ENCODE measurements at places on chromosomes 3 and 15.

DNA sequence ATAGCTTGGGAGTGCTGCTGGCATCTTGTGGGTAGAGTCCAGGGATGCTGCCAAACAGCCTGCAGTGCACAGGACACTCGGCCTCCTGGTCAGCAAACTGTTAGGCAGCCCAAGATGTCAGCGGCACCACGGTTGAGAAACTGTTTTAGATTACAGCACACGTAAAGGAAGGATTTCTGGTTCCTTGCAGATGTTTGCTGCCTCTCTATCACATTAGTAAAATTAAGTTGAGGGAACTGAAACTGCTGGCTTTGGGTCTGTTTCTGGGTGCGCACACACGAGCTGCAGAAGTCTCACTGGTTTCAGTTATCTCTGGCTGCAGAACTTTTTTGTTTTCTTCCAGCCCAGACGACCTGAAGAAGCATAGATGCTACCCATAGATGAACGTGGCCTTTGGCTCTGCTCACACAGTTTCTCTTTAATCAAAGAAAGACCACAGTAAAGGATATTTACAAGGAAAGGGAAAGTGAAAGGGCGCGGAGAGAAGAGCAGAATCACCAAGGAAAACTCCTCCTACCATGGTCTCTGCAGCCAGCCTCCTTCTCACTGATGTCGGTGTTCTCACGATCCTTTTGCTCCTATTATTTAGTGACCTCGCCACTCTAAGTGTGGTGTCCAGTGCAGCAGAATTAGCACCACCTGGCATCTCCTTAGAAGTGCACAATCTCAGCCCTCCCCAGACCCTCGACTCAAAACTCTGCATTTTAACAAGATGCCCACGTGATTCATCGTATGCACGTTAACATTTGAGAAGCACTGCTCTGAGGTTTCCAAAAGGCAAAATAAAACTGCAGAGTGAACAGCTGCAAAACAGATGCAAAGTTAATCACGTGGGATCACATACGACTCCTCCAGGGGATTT is 50.6 kb upstream of the AKAP13 start:
- no peak for DNase-seq

DNA sequence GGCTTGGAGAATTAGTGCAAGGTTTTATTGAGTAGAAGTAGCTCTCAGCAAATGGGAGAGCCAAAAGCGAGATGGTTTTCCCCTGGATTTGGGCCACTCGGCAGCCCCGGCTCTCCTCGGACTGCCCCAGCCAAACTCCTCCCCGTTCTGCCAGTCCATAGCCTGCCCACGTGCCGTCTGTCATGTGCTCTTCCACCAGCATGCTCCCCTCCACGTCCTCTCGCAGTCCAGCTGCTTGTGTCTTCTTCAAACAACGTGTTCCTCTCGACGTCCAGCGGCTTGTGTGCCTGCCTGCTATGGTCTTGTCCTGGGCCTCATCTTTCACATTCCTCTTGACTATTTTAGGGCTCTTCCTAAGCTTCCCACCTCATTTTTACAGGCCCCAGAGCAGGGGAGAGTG is 16.7 kb upstream of the SECISBP2L start:
- DNase-seq, result no peak

DNA sequence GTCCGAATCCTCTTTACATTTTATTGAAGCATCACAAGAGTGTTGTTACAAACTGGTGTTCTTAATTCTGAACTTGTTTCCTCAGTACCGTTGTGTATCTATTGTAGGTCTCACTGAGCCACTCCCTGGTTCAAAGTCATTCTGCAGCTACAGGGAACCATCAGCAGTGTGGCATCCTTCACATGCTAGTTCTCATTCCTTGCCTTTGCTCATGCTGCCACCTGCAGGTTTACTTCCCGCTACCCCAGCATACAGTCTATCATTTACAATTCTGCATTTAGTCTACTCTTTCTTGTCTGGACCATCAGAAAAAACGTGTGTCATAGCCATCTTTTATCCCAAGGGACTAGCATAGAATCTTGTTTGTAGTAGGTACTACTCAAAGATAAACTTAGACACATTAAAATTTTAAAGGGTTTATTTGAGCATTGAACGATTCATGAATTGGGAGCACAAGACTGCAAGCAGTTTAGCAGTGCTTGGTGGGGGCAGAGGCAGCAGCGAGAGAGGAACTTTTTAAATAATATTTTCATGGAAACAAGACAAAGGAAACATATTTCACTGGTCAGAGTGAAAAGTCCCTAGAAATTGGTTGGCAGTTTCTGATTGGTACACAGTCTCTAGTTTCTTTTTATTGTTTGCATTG is 402.1 kb downstream of the CADM2 start:
- DNase-seq, result no peak

GRCh38 chr15:44246521-44247268 is 41.8 kb upstream of the GOLM2 start:
- DNase-seq, result no peak

GRCh38 chr3:38387862-38388261 is 41.3 kb downstream of the XYLB start:
- no peak for DNase-seq

DNA sequence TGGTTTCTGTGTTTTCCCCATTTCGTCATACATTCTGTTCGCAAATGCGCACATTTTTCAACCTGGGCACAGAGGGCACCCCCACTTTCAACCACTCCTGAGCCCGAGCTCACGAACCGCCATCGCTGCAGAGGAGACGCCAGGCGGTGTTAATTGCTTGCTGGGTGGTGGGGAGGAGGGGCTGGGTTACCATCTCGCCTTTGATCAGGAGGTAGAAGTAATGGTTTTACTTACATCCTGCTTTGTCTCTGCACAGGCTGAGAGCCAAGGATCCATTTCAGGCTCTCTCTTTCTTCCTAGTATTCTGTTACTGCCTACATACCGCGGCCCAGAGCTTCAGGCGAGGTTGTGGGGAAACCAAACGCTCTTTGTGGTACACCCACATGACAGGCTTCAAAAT is 177.3 kb upstream of the WNT5A start:
- DNase-seq, result no peak

DNA sequence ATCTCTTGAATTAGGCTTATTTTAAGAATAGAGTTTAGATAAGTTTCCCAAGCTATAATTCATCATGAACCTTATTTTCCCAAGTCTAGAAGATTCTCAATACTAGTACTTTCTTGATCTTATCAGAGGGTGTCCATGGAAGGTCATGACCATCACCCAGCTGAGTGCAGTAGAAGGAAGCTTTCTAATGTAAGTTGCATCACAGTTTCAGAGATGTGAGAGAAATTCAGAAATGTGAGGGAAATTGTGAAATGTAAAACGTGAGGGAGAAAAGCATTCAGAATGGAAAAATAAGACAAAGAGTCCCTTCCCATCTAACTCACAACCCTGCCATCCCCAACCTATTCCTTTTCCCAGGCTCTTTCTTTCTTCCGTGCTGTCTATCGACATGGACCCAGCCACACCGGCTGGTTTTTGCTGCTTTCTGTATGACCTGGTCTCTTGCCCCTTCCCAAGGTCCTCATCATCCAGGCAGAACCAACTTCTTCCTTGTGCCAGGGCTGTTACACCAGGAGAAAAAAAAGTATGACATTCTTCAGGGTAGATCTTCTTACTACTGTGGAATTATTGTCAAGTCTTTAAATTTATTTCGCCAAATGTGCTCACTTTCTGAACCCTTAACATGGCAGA is 6.7 kb downstream of the CAPN3 start:
- no peak for DNase-seq

DNA sequence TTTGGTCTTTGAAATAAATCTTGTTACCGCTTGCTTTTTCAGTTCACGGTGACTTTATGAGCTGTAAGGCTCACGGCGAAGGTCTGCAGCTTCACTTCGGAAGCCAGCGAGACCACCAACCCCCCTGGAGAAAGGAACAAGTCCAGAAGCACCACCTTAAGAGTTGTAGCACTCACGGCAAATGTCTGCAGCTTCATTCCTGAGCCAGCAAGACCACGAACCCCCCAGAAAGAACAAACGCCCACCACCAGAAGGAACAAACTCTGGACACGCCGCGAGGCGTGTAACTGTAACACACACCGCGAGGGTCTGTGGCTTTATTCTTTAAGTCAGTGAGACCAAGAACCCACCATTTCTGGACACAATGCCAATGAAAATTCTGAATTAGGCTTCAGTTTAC is 28.8 kb downstream of the GOLGA6A start:
- no peak for DNase-seq

- no peak for DNase-seq
Measured at GRCh38 chr3:13051066-13051465, 22.2 kb downstream of the IQSEC1 start.

DNA sequence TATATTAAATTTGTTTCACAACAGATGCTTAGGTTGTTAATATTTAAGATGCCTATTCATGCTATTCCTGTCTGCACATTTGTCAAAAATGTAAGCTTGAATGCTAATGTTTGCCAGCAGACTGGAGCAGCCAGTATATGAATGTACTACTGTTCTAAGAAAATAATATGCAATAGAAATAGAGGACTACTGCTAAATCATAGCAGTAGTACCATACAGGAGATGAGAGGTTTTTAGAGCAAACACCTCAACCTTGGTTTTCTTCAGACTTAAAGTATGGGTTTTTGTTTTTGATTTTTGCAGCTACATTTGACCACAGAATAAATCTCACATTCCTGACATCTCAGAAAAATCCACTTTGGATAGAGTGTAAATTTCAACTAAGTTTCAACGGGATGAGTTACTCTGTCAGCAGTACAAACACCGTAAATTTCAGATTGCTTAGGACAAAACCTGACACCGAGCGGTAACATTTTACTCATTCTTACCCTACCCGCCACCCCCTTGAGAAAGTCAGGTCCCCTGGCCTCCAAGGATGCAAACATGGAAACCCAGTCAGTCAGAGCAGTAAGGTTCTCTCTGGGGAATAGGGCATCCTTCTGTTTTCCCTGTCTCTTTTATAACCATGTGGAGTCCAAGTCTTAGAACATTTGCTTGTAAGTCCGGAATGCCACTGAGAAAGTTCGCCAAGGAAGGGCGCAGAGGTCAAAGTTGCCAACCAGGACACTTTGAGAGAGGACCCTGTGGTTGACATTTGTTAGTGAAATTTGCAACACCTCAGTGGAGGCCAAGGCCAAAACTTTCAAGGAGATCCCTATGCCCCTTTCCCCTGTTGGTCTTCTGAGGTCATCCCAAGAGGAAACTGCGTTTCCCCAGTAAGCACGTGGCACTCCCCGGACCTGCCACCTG is 17.9 kb upstream of the SATB1 start:
- no peak for DNase-seq

DNA sequence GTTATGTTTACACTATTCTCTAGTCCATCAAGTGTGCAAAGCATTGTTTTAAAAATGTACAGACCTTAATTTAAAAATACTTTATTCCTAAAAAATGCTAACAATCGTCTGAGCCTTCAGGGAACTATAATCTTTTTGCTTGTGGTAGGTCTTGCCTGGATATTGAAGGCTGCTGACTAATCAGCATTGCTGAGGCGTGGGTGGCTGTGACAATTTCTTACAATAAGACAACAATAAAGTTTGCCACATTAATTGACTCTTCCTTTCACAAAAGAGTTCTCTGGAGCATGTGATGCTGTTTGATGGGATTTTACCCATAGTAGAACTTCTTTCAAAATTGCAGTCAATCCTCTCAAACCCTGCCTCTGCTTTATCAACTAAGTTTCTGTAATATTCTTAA is 384.0 kb upstream of the TGFBR2 start:
- DNase-seq, result no peak

- DNase-seq, result no peak
Measured at GRCh38 chr15:52428297-52428696, 100.4 kb downstream of the MYO5A start.

DNA sequence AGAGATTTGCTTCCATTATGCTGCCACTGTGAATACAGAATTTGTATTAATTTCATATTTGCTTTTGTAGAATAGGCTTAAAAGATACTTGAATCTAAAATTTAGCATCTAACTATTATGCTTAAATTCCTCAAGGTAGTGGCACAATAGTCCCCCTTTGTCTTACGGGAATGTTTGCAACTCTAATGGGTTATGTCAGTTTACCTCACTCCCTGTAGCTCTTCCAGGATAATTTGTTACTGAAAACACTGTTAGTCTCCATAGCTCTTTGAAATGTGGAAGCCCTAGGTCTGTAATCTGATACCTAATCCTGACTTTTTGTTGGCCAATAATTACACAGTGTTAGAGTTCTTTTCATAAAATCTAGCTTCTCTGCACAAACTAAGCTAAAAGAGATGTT is 433.4 kb downstream of the PYDC2 start:
- no peak for DNase-seq

DNA sequence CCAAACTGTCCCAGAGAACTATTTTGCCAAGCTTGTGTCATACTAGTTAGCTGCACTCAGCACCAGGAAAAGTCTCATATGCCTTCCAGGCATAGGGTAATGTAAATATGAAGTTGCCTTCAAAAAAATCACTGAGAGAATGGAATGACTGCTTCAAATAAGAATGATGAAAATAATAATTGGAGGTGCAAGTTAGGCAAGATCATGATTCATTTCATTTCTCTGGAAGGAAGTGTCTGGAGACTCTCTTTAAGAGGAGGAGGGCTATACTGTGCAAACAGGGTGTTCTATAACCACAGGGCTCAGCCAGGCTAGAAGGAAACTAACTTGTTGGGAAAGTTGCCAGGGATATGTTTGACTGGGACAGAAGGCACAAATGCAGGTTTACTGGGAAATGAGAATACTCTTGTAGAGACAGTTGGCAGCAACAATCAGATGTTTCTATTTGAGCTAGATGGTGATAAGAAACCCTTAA is 4.3 kb downstream of the SIDT1 start:
- no peak for DNase-seq

DNA sequence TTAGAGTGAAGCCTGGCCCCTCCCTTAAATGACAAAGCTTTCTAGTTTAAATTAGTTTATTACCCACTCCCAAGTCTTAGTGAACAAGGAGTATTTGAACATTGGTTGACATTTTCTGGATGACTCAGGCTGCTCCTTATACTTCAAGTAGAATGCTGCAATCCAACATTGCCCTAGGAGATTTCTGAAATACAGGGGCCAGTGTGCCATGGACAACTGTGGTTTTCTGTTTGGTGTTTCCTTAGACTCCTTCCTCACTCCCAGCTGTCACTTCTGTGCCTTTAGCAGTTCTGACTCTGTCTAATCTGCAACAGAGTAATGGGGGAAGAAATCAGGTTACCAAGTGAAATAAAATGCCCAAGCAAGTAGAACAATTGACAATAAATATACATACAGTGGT is 116.1 kb upstream of the P2RY1 start:
- no peak for DNase-seq

- no peak for DNase-seq
Measured at GRCh38 chr3:141576744-141577052, 89.9 kb downstream of the RASA2 start.

DNA sequence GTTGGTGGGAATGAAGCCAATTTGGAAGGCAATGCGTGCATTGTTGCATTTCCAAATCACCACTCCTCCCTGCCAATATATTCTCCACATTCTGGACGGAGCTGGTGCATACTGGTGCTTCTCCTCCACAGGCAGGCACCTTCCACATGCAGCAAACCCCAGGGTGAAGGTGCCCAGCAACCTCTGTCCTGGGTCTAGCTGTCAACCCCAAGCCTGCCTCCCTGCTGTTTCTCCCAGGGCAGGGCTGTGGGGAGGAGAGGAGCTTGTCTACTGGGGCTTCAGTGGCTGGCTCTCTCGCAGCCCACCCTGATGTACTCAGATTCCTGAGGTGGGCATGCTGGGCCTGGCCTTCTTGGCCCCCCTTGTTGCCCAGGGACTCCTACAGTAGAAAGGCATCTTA is 20.1 kb downstream of the GASK1A start:
- DNase-seq, result no peak
